Activated CD4-positive, alpha-beta T cell treated with anti-CD3 and anti-CD28 coated beads, Interleukin-2, amount 10 ng/mL, durations not matched to agents 7 days and 5 days (primary cell): ENCODE measurements at places on chromosomes 3 and 15.

GRCh38 chr3:174337227-174337626 lies 521.9 kb upstream of the NAALADL2 start:
- DNase-seq, result no peak

GRCh38 chr3:41601404-41601987 lies 360.4 kb downstream of the ULK4 start:
- no peak for DNase-seq

- no peak for DNase-seq
These were observed 4.6 kb upstream of the RTP2 start for GRCh38 chr3:187706971-187707370.

DNA sequence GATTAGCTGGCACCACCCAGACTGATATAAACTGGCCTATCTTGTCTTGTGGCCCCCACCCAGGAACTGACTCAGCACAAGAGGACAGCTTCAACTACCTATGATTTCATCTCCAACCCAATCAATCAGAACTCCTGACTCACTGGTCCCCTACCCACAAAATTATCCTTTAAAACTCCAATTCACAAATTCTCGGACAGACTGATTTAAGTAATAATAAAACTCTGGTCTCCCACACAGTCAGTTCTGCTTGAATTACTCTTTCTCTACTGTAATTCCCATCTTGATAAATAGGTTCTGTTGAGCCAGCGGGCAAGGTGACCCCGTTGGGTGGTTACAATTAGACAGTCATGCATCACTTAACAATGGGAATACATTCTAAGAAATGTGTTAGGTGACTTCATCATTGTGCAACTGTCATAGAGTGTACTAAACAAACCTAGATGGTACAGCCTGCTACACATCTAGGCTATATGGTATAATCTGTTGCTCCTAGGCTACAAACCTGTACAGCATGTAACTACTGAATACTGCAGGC lies 48.1 kb upstream of the MAP4 start:
- no peak for DNase-seq

DNA sequence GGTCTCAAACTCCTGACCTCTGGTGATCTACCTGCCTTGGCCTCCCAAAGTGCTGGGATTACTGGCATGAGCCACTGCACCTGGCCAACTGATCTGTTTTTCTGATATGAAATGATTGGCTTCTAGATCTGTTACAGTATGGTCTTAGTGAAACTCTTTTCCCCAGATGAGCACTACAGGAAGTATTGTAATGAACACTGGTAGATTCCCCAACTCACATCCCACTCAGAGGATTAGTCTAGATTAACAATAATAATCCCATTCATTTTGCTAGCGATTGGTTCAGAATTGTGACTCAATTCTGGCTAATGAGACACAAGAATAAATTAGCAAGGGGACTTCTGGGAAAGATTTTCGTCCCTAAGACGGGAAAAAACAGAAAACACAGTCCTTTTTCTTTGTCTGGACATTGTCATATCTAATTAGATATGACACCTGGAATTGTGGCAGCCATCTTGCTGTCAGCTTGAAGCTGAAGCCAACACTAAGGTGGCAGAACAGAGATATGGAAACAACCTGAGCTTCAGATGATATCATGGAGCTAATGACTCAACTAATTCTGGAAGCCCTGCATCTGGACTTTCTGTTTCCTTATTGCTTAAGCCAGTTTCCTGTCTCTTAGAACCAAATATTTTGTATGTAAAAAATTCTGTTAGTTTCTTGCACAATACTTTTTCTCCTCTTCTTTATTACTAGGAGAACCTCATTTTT lies 17.4 kb upstream of the NPTN start:
- DNase-seq, result no peak

- DNase-seq, result no peak
These were observed 10.0 kb downstream of the RHOA start for GRCh38 chr3:49401766-49402165.

DNA sequence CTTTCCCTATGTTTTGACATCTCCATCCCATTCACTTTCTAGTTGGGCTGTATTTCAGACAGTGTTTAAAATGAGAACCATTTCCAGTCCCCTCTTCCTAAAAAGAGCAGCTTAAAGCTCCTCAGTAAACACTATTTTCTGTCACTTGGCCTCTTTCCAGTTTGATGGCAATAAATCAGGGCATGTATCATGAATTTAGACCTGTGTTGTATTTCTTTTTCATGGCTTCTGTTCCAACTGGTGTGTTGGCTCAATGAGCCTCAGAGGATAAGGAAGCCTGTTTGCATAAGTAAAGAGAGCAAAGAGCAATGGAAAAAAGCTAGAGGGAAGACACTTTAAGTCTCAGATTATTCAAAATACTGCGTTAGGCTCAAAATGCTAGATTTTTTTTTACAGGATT lies 7.2 kb downstream of the CCDC80 start:
- DNase-seq, result no peak

DNA sequence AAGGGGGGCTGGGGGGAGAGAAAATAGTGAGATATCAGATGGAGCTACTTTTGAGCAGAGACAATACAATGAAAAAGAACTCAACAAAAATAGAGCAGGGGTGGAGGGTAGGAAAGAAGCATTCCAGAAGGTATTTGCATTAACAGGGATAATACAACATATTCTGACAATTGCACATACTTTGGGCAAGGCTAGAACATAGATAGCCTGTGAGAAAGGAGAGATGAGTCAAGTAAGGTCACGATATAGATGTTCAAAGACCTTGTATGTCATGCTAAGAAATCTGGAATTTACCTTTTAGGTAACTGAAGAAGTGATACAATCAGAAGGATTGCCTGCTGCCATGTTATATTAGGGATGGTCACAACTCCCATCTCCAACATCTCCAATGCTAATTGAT lies 155.2 kb downstream of the GSK3B start:
- DNase-seq, result no peak

DNA sequence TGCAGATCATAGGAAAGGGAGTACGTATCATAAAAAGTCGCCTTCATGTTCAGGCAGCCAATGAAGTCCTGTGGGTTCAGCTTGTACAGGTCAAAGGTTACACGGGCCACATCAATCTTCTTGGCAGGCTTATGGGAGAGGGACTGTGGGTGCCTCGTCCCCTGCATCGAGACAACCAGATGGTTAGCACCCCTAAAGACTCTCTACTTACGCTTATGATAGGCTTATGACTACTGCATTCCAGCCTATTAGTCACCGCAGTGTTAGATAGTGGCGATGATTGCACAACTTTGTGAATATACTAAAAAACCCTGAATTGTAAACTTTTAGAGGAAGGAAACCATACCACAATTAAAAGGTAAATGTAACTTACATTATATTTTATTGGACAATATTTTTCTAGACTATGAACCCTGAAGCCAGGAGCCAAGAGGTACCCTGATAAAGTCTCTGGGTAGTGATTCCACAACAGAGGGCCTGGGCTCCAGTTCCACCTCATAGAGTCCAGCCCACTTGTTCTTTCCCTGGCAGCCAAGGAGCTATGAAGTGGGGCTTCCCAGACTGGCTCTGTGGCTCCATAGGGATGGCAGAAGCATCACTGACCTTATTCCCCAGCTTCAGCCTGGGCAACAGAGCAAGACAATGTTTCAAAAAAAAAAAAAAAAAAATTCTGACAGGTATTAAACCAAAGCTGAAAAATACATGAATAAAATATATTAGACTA lies 2.5 kb upstream of the FANCD2 start:
- DNase-seq, result no peak

- no peak for DNase-seq
These were observed 26.4 kb upstream of the ACP3 start for GRCh38 chr3:132290833-132291232.
